ENCODE measurements at places on chromosomes 12 and 14.
A peak's percentile ranks its signal among the peaks of the same experiment; 100 is the strongest.

DNA sequence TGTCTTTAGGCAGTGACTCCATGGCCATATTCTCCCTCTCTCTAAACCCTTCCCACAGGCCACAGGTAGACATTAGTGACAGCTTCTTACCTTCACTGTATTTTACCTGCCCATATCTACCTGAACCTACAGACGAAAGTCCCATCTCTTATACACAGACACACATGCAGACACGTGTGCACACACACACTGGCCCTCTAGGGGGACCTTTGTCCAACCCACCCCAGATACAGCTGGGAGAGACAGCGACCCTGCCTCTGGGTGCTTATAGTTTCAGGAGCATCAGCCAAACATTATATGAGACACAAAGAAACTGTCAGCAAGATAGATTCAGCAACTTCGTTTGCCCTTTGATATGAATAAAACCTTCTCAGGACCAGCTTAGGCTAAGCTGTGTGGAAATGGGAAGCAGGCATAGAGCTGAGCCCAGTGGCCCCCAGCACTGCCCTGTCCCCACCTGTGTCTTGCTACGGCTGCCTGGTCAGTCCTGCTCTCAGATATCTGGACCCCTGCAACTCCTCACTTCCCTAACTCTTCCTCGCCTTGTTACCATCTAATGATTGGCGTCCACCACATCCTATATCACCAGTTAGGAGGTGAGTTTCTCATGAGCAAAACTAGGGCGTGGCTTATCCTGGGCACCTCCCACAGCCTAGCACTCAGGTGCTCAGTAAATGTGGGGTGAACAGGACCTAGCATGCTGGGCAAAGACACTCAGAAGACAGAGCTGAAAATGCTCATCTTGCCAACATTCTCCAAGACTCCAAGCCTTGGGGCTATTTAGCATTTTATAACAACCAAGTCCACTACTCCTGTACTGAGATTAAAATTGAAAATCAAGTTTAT lies 12.0 kb upstream of the CD9 start:
- DNase-seq, result no peak

- DNase-seq, result no peak
Observed at GRCh38 chr12:46267575-46267824, 1.3 kb downstream of the SLC38A1 start.

DNA sequence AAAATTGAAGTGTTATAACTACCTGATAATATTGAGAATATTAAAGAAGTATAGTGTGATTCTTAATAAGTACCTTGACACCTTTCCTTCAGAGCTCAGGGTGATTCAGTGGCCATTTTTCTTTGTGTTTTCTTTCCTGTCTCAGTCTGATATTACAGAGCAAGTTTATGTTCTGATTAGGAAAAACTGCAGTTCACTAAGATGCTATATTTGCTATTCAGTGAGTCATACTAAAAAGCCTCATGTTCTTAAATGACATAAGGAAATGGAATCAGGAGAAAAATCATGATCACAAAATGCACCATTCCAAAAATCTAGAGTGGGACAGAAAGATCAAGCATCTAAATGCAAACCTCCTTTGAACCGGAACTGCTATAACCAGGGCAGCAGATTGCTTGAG lies 390.6 kb upstream of the ATP2B1 start:
- DNase-seq, result no peak

DNA sequence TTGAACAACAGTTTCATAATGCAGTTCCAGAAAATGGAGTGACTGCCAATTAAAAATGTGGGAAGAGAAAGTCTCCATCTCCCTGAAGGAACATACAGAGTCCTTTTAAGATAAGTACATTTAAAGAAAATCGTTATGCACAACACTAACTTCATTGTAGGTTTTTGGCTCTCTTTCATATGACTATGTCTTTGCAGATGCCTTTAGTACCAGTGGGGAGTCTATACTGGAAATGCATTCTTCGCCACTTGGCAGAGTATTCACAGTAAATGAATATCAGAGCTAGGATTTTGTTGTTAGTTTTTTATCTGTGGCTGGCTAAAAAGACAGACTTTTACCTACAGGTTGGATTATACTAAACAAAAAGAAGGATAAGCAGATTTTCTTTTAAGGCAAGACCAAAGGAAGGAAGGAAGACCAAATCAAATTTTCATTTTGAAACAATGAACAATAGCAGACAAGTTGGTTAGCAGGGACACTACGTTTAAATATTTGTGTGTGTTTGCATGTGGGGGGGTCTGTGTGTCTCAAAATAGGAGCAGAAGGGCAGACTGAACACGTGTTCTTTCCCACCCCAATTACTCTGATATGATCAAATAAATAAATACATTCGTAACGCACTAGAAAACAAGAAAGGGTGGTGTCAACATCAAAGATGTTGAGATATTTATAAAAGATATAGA lies 124.5 kb downstream of the BTG1 start:
- DNase-seq, result no peak

DNA sequence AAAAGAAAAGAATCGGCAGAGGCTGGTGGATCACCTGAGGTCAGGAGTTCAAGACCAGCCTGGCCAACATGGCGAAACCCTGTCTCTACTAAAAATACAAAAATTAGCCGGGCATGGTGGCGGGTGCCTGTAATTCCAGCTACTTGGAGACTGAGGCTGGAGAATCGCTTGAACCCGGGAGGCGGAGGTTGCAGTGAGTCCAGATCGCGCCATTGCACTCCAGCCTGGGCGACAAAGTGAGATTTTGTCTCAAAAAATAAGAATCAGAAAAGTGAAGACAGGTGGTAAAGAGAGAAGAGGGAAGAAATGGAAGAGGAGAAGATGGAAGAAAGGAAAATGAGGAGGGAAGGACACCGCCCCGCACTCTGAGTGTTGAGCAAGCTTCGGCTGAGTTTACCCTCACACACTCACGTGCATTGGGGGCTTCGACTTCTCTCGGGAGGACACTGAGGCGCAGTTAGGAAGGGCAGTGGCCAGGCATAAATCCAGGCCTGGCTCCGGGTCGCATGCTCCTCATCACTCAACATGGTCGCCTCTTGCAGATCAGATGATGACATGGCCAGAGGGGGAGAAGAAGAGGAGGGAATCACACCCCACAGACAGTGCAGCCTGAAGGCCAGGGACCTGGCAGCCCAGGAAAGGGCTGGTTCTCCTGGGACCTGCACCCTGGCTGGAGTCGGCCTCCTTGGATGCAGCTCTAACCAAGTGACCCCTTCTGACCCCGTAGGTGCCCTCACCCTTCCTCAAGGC lies 61.1 kb downstream of the PRMT8 start:
- DNase-seq, result no peak

- peak; percentile 55 for DNase-seq
Observed at GRCh38 chr14:63499701-63500250, 43.4 kb downstream of the PPP2R5E start.

DNA sequence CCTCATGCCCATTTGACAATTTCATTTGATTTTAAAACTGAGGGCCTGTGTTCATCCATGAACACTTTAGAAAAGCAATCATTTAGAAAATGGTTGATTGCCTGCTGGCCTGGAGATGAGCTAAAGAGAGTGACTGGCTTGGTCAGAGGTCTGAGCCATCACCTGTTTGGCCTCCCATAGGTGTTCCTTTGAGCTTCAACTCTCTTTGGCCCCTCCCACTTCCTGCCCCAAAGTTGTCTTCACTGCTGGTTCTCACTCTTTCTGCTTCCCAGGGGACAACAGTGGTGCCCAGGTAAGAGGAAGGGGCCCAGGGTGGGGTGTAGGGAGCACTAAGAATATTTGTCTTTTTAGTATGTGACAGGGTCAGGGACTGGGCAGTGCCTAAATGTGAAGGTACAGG lies 4.9 kb upstream of the TCP11L2 start:
- DNase-seq, result no peak

DNA sequence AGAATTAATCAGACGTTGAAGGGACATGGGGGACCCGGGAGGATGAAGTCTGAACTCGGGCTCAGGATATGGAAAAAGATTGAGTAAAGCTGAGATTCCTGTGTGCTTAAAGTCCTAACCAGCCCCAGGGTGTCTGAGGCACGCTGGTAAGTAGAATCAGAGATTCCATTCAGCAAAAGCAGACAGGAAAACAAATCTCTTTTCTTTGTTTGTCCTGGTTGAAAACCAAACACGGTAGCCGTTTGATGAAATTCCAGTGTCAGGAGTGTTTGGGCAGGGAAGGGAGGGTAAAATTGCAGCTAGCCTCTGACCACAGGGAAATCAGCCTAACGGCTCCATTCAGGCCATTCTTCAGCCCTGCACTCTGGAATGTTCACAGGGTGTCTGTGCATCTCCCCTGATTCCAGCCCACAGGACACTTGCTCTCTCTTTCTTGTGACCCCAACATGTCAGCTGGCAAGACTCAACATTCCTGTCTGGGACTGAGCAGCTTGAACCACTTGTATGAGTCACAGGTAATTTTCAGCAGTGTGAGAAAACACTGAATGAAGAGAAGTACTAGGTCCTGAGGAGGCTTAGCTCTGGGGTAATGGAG lies 31.0 kb downstream of the NINJ2 start:
- DNase-seq, result no peak

- DNase-seq, result no peak
Observed at GRCh38 chr12:62726471-62726980, 208.4 kb downstream of the PPM1H start.

DNA sequence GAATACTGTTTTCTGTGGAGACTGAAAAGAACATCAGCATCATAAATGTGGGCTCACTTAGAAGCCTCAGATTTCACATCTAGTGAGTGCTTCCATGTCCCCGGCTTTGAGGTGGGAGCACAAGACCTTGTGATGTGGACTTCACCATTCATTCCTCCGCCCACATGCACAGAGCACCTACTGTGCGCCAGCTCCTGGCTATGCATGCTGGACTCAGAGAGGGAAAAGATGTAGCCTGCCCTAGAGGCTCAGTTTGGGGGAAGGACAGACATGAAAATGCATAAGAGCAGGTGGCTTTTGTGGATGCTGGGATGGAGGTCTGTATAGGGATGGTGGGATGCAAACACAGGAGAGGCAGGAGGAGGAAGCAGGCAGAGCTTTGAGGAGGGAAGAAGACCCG lies 65.0 kb downstream of the SERPINA3 start:
- no peak for DNase-seq

GRCh38 chr12:132347176-132347855 lies 17.9 kb upstream of the GALNT9 start:
- no peak for DNase-seq

DNA sequence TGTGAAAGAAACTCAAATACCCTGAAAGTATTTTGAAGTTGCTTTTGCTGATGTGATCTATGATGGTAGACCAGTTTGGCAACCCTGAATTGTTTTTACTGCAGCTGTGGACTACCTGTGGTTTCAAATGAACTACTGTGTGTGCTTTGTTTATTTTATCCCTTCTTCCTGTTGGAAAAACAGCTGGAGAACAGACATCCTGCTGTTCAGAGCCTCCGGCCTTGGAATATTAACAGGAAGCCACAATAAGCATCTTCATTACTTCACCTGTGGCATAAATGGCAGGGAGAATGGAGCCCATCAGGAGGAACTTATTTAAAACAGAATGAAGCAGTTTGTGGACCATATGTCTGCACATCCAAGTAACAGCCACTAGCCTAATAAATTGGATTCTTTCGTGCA lies 104.8 kb downstream of the DUSP6 start:
- DNase-seq, result no peak

DNA sequence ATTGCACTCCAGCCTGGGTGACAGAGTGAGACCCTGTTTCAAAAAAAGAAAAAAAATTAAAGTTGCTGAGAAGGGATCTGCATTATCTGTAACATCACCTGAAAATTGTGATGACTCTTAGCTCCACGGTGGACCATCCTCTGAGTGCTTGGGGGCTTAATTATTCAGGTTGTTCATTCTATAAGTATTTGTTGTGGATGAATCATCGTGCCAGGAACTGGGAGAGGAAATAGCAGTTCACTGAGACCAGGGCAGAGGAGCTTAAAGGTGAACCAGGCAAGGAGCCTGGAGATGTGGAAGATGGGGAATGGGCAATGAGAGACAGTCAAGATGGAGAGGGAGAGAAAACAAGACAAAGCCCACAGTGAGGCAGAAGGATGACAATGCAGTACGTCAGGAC lies 25.5 kb upstream of the GSC start:
- no peak for DNase-seq

DNA sequence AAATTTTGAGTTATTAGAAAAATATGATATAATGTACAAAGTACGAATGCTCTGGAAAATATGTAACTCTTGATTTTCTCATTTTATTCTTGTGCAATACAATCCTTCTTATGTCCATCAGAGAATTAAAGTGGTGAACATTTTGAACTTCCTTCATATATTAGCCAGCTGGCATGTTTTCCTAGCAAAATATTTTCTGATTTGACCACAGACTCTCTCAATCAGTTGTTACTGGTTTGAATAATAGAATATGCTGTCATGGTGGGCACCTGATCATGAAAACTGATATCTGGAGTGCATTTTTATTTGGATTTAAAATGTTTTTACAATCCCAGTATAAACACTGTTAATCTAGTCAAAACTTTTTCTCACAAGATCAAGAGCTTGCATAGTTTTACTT lies 24.2 kb downstream of the PARPBP start:
- no peak for DNase-seq

- peak; percentile 29 for DNase-seq
Observed at GRCh38 chr12:76144245-76144549, 59.7 kb upstream of the NAP1L1 start.

GRCh38 chr12:53336181-53336681 lies at the start of gene SP7:
SP7 (minus strand) TSS chr12:53336354; CDS start chr12:53335646, 708 bp downstream.
- DNase-seq, result no peak

- DNase-seq, result peak; percentile 42
Observed at GRCh38 chr12:52579468-52580465, 6.1 kb upstream of the KRT74 start.

- DNase-seq, result no peak
Observed at GRCh38 chr12:94286583-94287244, 138.3 kb downstream of the PLXNC1 start.

GRCh38 chr12:1890810-1891209 lies 27.6 kb downstream of the CACNA2D4 start:
- DNase-seq, result no peak

DNA sequence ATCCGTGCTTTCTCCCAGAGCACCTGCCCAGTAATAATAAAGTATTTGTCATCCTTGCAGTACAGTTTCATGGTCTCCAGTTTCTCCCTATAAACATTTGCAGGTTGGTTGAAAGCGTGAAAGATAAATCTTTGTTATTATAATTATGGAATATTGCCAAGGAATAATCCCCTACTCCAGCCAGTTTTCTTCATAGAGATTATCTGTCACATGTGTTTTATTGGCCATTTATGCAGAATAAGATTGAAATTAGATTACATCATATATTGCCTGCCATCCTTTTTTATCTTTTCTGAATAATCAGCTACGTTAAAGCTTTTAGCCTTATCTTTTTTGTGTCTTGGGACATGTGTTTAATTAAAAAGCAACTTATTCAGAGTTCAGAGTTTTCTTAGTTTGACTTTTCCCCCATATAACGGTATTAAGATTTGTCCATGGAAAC lies 168.0 kb downstream of the KICS2 start:
- DNase-seq, result no peak

DNA sequence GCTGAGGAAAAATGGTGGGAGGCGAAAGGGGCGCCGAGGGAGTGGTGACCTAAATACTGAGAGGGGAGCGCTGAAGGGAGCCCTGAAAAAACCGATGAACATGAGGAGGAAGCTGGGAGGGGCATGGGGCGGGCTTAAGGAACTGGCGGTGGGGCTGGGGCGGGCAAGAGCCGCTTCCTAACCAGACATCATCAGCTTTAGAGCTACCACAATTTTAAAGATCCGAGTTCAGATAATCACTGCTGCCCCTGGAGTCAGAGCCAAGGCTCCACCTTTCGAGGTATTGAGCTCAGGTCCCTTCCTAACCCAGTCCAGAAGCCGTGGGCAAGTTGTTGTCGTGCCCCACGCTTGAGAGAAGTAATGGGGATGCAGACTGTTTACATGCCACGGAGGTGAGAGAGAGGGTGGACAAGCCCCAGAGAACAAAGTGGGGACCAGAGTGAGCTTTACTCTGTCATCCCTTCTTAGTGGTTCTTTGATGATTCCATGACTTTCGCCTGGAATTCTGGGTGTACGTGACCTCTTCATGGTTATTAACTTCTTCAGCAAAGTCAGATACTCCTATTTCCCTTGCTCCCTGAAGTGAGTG lies 393 bp downstream of the ORMDL2 start:
- no peak for DNase-seq
